ENCODE measurements at places on chromosomes 3 and 15.

GRCh38 chr15:53976844-53977392, 1.3 kb upstream of the UNC13C start:
- no peak for DNase-seq

DNA sequence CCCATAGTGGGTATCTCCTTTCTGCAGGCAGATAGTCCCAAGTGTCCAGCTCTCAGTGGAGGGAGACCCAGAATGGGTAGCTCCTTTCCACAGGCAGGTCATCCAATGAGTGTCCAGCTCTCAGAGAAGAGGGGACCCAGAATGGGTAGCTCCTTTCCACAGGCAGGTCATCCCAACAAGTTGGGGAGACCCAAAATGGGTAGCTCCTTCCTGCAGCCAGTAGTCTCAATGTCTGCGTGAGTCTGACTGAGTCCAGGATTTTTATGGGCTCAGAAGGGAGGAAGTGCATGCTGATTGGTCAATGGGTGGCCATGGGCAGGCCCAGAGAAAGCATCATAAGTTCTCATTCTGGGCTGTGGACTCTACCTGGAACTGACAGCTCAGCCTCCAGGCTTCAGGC, 150.7 kb upstream of the P2RY1 start:
- DNase-seq, result no peak

DNA sequence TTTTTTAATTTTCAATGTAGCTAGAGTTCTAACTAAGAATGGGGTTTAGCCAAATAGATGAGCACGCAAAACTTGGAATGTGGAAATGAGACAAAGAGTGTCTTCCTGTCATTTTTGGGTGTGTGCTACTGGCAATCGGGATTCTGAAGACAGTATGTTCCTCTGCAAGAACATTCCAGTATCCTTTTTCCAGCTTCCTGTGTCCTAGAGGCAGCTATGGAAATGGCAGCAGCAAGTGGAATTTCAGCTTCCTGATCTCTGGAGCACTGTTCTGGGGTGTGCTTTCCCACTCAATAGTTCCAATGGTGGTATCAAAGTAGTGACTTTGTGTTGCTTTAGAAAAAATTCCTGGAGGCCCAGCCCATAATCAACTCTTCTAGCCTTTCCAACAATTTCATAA, 642.9 kb upstream of the KCNMB2 start:
- DNase-seq, result no peak

GRCh38 chr3:183468424-183468823, 40.0 kb upstream of the MCF2L2 start:
- no peak for DNase-seq

DNA sequence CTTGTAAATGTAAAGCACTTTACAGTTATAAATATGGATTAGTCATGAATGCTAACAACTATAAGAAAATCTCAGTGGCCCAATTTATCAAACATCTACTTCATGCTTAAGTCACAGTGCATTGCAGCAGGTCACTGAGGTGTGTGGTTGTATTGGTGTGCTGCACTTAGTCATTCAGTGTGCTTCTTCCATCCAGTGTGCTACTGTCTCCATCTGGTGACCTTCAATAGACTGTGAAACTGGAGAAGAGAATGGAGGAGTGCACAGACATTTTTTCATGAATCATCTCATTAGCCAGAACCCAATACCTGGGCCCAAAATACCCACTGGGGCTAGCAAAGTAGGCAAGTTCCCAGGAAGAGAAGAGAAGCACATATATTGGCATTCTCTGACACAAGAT, 199.6 kb downstream of the SHOX2 start:
- DNase-seq, result no peak

DNA sequence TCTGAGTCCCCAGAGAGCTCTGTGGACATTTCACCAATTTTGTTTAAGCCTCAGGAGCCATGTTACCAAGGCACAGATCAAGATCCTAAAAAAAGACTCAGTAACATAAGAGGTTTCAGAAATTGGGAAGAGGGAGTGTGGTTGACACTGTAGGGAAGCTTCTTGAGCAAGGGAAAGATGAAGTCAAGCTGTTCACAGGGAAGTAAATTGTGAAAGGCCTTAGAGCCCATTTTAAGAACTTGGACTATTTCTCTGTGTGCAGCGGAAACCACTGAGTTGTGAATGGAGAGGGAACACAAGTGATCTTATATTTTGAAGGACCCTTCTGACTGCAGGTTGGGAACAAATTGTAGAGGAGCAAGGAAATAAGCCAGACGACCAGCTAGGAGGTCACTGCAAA, 18.7 kb downstream of the BCL2A1 start:
- DNase-seq, result no peak

- no peak for DNase-seq
Measured at GRCh38 chr3:88141458-88142083, 8.2 kb upstream of the C3orf38 start.

DNA sequence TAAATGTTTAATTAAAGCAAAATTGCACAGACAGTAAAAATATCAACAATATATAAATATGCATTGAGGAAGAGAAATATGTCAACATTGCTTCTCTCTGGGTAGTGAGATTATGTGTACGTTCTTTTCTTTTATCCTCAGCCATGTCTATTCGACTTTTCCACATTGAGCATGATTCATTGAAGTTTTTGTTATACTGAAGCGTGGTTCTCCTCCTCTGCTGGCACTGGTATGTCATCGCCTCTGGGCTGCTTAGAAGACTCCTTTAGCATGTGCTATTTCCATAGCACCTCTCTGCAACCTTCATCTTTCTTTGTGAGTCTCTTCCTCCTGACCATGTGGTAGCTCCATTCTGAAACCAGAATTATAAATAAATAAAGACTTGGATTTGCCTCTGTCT, 65.8 kb upstream of the AKAP13 start:
- DNase-seq, result no peak

DNA sequence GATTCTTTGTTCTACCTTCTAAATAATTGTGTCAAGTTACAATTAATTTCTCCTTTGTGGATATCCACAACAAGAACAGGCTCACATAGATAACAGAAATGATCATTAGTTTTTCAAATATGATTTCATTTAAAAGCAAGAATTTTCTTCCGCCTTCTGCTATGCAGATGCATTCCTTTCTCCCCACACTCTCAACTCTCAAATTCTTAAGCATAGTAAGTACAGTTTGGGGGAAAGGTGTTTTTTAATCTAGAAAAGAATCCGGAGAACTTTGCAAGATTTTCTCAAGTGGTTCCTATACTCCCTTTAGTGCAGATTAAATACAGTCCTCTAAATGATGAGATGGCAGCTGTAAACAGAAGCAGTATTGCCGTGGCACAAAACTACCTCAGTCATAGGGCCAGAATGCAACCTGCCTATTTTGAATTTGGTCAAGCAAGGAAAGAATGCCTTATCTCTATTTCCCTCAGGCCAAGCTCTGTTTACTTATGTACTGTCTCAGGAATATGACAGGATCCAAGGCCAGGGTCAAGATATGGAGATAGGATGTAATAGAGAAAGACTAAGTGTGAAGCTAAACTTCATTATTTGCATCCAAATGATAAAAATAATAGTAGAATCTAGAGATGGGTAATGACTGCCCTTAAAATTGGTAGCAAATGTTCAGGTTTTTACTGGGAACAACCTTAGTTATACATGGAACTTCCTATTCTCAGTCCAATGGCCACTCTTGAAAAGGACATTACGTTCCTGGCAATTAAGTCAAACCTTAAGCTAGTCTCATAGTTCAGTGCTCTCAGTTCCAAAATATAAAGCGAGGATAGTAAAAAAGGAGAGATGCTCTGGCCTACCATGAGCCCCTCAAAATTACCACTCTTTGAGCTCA, 77.3 kb upstream of the PHLDB2 start:
- no peak for DNase-seq

DNA sequence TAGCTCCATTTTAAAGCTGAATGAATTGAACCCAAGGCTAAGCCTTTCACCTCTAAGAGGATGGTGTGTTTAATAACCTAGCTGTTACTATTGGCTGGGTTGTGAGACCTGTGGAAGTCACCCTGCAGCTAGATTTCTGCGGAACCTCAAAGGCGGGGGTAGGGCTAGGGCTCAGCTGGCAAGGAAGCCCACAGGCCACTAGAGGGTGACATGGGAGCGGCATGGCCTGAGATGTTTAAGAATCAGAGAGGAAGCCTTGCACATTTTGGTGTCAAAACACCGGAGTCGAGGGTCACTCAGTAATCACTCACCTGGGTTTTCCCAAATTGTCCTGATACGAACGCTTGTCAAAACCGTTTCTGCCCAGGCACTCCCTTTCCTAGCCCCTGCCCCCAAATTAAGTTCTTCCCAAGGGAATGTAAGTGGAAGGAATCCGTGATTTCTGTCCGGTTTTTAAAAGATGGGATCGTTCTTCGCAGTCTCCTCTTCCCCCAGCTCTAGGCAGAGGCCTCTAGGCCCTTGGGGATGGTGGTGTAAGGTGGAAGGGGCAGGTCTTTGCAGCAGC, 3.8 kb upstream of the ACAD9 start:
- peak; percentile 73 for DNase-seq

DNA sequence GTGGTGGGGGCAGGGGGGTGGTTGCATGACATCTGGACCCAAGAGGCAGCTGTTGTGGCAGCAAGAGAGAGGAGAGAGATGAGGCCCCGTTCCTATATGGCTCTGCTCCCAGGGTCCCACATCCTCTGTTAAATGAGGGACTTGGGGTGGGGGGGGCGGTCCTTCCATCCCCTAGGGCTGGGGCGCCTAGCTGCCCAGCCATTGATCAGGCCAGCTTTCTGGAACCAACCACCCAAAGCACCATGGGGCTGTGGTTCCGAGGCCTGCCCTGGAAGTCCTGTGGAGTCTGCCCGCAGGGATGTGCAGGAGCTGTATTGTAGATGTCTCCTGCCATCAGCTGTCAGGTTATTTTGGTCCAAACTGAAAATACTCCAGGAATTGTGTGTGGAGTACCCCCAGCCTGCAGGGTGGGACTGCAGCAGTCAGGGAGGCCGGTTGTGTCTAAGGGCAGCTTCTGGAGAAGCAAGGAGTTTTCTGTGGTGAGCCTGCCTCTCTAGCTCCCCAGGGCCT, 5.2 kb downstream of the FURIN start:
- DNase-seq, result no peak

- peak; percentile 62 for DNase-seq
Measured at GRCh38 chr3:72756900-72757299, 91.3 kb downstream of the SHQ1 start.

- DNase-seq, result peak; percentile 34
Measured at GRCh38 chr3:108662142-108662738, 72.7 kb downstream of the DZIP3 start.

DNA sequence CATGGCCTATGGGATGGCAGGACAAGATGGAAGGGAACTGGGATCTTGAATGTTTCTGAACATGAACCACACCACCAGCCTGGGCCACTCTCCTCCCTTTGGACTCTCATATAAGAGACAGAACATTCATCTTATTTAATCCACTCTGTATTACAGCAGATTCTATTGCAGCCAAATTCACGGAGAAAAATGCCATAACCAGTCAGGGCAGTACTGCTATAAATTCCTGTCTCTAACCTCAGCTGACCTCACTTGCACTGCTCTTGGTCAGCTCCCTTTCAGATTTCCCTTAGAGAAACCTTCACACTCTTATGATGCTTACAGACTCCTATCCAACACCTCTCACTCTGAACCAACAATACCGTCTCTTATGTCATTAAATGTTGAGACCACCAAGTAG, 101.4 kb downstream of the RYK start:
- DNase-seq, result no peak

DNA sequence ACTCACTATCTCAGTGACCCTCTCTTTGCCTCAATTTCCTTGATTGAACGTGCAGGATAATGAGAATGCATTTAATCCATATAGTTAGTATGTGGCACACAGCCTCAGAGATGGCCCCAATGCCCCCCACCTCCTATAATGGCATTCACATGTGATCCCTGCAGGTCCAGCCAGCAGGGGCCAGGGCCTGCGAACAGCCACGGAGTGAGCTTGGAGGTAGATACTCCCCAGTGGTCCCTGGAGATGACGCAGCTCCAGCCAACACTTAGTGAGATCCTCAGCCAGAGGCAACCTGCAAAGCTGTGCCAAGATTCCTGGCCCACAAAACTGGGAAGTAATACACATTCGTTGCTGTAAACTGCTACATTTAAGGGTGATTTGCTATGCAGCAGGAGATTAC, 184.9 kb upstream of the NSMCE3 start:
- no peak for DNase-seq

GRCh38 chr3:124461126-124461525, 269.1 kb upstream of the UMPS start:
- DNase-seq, result no peak

DNA sequence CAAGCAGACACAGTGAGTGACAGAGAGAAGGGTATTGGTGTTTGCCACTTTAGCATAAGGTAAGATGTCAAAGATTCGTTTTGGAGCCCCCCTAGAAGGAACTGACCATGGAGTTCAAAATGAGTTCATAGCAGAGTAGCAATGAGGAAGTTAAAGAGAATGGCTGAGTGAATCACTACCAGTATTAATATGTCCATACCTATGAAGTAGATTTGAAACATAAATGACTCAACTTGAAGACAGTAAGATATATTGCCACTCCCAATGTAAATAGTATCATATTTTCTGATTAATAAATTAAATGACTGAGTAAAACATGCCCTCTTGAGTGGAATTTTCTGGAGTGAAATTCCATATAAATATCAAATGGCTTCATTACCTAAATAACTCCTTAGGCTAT, 675.1 kb downstream of the NLGN1 start:
- DNase-seq, result no peak

DNA sequence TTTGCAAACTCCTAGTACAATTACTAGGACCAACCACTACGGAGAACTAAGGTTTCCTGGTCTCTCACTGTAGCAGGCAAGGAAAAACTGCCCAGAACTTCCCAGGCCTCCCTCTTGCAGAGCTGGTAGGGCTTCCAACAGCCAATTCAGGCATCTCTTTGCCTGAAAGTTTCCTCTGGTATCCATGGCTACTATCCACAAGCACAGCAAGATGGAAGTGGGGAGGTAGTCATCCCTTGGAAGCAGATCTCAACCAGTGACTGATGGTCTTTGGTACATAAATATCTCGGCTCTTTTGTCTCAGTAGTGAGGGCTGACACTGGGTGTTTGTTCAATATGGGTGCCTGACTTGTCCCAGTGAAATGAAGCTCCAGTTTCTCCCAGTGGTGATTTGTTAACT, 201.3 kb upstream of the MRPL3 start:
- no peak for DNase-seq

DNA sequence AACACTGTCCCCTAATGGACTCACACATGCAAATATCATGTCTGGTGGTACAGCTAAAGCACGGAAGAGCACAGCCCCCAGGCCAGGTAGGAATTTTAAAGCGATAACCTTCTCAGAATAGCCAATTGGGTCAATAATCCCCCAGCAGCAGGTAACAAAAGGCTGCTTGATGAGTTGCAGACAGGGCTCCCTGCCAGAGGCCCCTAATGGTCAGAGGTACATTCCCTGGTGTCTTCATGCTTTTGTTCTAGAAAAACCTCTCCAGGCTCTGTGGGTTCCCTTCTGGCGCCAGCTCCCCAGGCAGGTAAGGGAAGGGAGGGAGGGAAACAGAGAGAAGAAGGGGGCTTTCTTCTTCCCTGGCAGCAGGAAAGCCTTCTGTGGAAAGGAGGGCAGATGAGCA, 43.4 kb upstream of the PRTG start:
- no peak for DNase-seq

- DNase-seq, result no peak
Measured at GRCh38 chr3:141276398-141276797, 44.8 kb downstream of the PXYLP1 start.
